ENCODE measurements at places on chromosomes 1 and 21. TPM values are rescaled to one million over a fixed set of nuclear protein-coding genes. Genes with fewer than 3 reads are reported as not detected.

OR2M3 gene
- not detected for total RNA-seq

RGS5 gene
- total RNA-seq: 21.6 TPM

GRCh38 chr1:219149953-219150352 lies 23.7 kb upstream of the LYPLAL1 start:
- DNase-seq: no peak

DNA sequence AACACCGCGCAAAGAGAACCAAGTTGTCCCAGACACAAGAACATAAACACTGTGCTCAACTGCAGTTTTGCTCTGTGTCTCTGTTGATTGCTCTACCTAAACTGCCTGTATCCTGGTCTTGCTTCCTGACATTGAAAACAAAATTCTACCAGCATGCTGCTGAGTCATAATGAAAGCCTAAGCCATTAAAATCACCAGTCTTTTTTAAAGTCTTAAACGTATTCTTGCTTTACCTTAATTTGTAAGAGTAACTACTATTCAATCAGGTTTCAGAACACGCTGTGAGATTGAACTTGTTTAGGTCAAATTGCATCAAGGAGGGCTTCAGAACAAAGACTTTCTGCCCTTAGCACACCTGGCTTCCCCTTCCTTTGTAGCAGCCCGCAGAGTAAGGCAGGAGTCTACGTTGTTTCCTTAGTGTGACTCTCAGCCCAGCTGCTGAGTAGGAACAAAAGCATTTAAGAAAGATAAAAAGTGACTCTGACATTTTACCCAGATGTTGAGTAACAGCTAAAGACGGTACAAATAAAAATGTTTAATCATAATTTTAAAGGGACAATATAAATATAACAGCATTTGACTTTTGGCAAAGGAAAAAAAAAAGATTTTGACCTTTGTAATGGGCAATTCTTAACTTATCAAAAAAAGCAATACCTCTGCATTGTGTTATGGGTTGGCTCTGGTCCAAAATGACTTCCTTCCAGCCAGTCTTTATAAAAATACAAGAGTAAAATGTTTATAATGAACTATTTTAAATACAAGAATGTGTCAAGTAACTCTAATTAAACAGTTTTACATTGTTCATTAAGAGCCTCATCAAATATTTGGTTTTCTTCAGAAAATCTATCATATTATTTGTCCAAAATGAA lies 186.9 kb upstream of the ADGRL4 start:
- peak; percentile 32 for DNase-seq

- DNase-seq: no peak
Measured at GRCh38 chr1:29556657-29557056, 320.3 kb downstream of the PTPRU start.

GRCh38 chr1:115277276-115277675 lies 60.8 kb downstream of the NGF start:
- no peak for DNase-seq

GRCh38 chr1:59554011-59554663 lies 257.2 kb downstream of the FGGY start:
- no peak for DNase-seq

DNA sequence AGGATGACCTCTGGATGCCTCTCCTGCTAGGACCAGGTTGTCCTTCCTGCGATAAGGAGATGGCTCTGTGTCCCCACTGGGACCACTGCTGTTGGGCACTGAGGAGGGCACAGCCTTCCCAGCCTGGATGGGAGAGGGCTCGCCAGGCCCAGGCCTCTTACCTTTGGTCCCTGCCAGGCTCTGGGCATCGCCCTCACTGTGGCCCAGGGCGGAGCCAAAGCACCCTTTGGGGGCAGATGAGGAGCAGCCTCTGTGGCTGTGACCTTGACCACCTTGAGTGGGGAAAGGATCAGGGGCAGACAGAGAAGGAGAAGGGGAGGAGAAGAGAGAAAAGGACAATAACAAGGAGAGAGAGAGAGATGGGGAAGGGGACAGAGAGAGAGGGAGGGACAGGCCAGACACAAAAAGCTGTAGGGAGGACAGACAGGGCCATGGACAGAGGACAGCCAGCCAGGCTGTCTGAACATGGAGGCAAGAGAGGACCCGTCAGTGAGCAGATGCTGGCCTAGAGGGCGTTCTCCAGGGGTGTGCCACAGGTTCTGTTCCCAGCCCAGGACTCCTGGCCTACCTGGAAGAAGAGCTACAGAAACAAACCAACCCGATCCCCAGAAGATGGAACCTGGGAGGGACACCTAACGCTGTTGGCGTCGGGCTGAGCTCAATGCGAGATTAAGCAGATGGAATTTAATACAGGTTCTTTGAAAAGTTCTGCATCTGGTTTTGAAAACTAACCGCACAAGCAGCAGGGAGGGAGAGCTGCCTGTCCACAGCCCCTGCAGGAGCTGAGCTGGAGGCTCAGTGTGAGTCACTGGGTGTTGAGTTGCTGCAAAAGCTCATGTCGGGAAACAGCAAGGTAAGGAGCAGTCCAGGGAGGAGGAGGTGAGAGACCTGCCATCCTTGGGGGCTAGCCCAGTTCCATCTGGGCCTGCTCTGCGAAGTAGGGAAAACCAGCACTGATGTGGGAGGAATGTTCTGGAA lies 262.1 kb downstream of the PTPRU start:
- DNase-seq: no peak

GRCh38 chr1:39255222-39255621 lies 50.7 kb downstream of the MACF1 start:
- DNase-seq: no peak
